T-helper 2 cell (primary cell): ENCODE measurements at places on chromosomes 5 and 9.

GRCh38 chr9:71706176-71706575, 62.1 kb downstream of the CEMIP2 start:
- no peak for DNase-seq

DNA sequence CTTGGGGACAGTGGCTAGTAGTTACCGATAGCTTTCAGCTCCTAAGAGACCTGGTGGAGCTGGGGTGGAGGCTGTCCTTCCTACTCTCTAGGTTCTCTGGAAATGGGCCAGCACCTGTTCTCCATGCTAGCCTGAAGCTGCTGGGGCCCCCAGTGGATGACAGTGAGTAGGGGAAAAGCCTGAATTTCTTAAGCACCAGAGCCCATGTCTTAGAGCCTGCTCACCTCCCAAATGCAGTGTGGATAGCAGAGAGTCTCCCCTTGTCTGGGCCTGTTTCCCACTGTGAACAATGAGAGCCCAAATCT, 105.8 kb downstream of the DAB2IP start:
- DNase-seq = no peak

GRCh38 chr5:28215091-28215490, 1176.7 kb upstream of the CDH9 start:
- DNase-seq = no peak

DNA sequence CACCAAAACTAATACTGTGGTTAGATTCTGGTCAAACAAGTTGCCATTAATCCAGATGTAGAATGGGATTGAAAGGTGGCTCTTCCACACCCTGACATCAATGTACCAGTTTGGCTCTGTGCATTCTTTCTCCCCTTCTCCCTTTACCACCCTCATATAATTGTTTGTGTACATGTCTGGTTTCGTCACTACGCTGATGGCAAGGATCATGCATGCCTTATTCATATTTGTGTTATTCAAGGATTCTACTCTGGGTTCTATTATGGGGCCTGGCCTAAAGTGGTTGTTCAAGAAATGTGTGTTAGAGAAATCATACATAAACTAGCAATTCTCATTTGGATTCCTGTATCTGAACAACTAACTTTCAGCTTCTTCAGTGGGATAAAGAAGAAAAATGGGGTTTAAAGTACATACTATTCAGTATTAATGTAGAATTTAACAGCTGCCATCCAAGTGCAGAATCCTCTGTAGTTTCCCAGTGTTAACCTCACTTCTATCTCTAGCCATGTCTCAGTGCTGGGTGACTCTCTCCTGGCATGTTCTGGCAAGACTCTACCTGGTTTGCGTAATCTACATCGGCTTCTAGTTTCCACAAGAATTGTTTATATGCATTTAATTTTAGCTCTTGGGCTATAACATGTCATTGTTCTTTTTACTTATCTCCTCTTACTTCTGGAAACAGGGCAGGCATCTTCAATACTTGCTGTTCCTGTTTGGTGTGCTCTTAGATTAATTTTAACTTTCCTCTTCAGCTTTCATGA, 27.9 kb upstream of the CDKN2B start:
- no peak for DNase-seq

GRCh38 chr9:655875-656274, 185.6 kb upstream of the DMRT1 start:
- no peak for DNase-seq

DNA sequence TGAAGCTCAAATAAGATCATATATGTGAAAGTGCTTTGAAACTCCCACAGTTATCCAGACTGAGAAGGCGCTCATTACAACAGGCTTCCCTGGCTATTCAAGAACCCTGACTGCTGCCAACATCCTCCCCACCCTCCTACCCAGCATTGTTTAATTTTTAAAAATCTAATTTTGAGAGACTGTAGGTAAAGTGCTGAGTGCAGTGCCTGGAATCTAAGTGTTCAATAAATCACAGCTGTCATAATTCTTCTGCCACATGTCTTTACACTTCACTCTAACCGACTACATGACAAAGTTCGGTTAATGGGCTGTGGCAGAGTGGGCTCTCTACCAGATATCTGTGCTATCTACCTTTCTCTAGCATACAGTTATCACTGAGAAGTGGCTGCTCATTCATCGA, 255.6 kb upstream of the C9orf72 start:
- DNase-seq = no peak

- no peak for DNase-seq
These were observed 46.5 kb downstream of the SLC6A7 start for GRCh38 chr5:150236313-150236712.

DNA sequence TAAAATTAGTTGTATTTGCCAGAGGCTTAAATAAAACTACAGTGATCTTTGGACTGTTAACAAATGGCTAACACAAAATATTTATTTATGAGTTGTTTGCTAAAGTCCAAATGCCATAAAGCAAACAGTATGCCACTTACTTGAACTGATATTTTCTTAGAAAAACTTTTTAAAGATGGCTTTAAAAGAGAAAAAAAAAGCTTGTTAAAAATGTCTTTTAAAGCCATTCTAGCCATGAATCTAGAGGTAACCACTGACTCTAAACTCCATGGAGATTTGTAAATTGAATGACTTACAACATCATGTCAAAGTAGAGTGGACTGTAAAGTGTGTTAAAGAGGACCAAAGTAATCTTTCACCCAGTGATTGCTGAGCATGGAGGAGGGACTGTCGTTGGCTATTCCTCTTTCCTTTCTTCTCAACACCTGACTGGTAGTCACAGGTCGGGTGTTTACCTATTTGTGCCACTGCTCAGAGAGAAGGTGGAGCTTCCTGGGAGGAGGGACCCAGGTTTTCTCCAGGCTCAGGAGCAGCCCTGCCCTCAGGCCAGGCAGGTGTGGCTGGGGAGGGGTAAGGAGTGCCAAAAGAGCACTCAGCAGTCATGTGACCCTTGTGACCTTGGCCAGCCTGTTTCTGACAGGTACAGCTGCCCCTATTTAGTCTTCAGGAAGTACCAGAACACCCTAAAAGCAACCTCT, 69.1 kb upstream of the TJP2 start:
- no peak for DNase-seq

- no peak for DNase-seq
These were observed 2.2 kb downstream of the SGCD start for GRCh38 chr5:156329171-156329611.

GRCh38 chr5:163135849-163136248, 301.5 kb upstream of the CCNG1 start:
- DNase-seq = no peak

GRCh38 chr9:97990259-97990658, 7.1 kb downstream of the ANP32B start:
- DNase-seq = no peak

- DNase-seq = no peak
These were observed 225.0 kb downstream of the KCTD16 start for GRCh38 chr5:144395704-144396103.

- no peak for DNase-seq
These were observed 85.8 kb downstream of the SLC44A1 start for GRCh38 chr9:105330201-105330600.

GRCh38 chr9:34571481-34571810, 18.1 kb downstream of the CNTFR start:
- DNase-seq = no peak

DNA sequence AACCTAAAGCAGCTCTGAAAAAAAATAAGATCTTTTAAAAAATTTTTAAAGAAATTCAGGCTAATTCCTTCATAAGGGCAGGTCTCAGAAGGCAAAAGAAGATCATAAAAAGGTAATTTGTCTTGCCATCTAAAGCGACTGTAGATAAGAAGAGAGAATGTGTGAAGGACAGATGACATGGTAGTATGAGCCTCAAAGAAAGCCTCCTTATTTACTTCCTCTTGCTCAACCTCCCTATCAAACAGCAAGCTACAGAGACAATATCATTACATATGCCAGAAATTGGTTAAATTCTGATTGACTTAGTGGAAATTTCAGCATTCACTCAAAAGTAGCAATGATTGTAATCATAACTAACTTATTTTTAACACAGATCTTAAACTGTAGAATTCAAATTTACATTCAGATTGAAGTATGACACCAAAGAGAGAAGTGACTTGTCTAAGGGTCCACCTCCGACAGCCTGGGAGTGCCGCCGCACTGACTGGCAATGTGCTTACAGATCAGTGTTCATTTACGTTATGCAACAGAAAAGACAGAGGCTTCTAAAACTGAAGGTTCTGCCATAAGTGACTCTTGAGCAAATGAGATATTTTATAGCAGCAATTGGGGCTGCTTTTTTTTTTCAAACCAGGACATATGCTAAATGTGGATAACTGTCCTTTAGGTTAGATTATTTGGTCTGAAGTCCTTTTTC, 132.0 kb downstream of the CEMIP2 start:
- DNase-seq = no peak

DNA sequence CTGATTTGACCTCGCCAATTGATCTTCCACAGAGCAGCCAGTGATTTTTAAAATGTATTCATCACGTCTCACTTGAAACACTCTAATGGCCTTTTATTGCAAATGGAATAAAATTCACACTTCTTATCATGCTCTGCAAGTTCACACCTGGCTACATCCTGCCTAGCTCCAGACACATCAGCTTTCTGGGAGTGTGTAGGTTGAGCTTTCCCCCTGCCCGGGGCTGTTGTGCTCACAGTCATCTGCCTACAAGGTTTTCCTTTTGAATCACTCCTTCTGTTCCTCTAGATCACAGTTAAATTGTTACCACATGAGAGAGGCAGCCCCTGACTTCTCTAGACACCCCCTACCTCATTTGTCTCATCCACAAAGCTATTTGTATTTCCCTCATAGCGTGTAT, 674.5 kb downstream of the PRELID2 start:
- no peak for DNase-seq

DNA sequence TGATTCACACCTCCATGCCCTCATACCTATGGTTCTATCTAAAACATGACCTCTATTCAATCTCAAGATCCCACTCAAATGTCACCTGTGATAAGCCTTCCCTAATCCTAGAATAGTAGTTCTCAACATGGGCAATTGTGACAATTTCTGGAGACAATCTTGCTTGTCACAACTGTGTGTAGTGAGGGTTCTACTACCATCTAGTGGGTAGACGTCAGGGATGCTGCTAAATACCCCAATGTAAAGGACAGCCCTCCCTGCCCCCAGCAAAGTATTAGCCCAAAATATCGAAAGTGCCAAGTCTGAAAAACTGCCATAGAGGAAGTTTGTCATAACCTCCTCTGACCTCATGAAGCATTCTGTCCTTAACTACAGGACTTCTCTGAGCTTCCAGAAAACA, 32.0 kb downstream of the TBCA start:
- DNase-seq = no peak

DNA sequence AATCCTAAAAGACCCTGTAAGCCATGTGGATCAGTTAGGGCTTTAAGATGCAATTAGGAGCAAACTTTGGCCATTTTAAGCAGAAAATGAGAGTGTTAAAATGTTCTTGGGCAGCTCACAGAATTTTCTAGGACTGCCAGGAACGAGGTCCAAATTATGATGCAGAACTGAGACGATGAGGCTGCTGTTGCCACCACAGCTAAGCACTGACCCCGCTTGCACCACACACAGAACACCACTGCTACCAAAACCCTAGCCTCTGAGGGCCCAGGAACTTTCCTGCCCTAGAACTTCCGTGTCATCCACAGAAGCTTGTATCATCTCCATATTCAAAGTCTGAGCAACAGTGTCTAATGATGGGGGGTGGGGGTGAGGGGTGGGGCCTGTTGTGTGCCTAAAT, 41.0 kb upstream of the PCSK1 start:
- no peak for DNase-seq

DNA sequence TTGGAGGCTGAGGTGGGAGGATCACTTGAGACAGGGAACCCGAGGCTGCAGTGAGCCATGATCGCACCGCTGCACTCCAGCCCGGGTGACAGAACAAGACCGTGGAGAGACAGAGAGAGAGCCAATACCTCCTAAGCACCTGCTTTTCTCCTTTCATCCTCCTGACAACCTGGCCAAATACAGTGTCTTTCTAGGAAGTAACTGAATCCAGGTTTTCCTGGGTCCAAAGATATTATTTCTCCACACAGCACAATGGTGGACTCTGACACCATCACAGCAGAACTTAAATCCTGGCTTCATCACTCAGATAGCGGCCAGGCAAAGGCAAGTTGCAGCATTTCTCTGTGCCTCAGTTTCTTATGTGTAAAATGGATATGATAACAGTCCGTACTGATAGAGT, 21.9 kb downstream of the DUSP1 start:
- DNase-seq = no peak

DNA sequence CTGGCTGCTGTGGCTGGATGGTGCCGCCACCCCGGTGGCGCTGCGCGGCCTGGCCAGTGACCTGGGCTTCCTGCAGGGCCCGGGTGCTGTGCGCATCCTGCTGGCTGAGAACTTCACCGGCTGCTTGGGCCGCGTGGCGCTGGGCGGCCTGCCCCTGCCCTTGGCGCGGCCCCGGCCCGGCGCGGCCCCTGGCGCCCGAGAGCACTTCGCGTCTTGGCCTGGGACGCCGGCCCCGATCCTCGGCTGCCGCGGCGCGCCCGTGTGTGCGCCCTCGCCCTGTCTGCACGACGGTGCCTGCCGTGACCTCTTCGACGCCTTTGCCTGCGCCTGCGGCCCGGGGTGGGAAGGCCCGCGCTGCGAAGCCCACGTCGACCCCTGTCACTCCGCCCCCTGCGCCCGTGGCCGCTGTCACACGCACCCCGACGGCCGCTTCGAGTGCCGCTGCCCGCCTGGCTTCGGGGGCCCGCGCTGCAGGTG, 17.5 kb downstream of the CRB2 start:
- no peak for DNase-seq

GRCh38 chr5:177988989-177989625, 6.9 kb downstream of the PROP1 start:
- no peak for DNase-seq

- DNase-seq = no peak
These were observed 55.8 kb downstream of the NSG2 start for GRCh38 chr5:174101195-174101730.

DNA sequence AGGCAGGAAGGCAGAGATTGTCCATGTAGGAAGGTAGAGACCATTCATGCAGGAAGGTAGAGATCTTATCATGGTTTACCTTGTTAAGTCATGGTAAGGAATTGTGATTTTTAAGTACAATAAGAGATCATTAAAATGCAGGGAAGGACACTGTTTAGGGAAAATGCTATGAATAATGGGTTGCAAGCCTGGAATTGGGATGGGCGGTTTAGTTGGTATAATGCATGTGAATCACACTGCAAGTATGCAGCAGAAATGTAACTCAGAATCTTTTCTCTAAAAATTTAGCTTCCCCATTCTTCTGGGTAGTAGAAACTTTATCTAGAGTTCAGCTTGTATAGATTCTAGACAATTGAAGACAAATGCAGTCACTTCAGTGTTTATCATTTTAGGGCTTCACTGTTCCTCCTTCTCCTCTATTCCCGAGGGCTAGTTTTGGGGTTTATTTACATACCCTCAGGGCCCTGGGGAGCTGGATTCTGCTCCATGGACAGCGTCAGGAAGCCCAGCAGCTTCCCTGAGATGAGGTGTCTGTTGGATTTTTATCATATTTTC, 212.0 kb downstream of the SREK1 start:
- DNase-seq = no peak

GRCh38 chr5:117587111-117587510, 1012.5 kb upstream of the SEMA6A start:
- DNase-seq = no peak

GRCh38 chr9:125613141-125613540, 93.9 kb downstream of the MAPKAP1 start:
- no peak for DNase-seq
